ENCODE measurements at places on chromosomes 16 and 17. TPM values are rescaled to one million over a fixed set of nuclear protein-coding genes. Genes with fewer than 3 reads are reported as not detected.
A peak's percentile ranks its signal among the peaks of the same experiment; 100 is the strongest.

The C16orf89 gene
- not detected for total RNA-seq

The CRISPLD2 gene
- 11.0 TPM for total RNA-seq

The ABI3 gene
- total RNA-seq, result not detected

DNA sequence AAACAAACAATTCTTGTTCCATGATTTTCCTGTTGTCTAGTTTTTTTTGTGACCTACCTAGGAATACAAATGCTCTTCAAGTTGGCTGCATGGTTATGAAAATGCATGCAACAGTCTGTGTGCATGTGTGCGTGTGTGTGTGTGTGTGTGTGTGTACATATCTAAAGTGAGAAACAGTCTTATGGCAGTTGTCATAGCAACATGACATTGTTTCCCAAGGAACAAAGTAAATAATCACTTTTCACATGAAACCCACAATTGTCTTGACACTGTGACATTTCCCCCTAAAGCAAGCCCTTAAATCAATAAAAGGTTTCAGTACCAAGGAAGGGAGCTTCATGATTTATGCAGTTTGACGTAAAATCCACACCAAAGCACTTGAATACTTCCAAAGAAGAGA, 758.4 kb downstream of the CDH8 start:
- H3K36me3 ChIP-seq, result no peaks in the 10 kb centered on the region
- DNase-seq, result no peak
- H3K27ac ChIP-seq, result no peak overlapping the region
- peaks cover 13% of the 10 kb centered on the region for H3K4me1 ChIP-seq
- no peak overlapping the region for H3K4me3 ChIP-seq

DNA sequence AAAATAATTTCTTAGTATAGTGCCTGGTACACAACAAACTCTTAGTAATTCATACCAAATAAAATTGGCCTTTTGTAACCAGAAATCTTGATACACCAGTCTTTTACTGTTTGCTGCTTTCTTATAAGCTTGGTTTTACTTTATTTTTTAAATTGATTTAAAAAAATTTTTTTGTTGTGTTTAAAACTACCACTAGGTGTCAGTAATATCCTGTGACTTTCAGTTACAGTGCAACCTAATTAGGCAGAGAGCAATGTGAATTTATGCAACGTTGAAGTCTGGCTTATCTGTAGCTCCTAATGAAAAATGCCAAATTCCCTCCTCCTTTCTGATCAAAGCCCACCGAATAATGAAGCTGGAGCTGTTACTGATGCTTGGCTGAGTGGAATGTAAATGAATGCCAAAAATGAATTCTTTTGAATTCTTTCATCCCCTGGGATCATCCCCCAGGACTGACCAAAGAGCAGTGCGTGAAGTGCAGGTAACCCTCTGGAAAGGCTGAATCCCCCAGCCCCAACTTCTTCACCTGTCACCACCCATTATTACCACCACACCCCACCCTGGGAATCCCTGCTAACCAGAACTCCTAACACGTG, 3.8 kb downstream of the ERCC4 start:
- H3K4me1 ChIP-seq, result peaks cover 29% of the 10 kb centered on the region
- no peak overlapping the region for H3K27ac ChIP-seq
- no peak overlapping the region for H3K4me3 ChIP-seq
- H3K36me3 ChIP-seq, result peaks cover 5% of the 10 kb centered on the region
- no peak for DNase-seq

DNA sequence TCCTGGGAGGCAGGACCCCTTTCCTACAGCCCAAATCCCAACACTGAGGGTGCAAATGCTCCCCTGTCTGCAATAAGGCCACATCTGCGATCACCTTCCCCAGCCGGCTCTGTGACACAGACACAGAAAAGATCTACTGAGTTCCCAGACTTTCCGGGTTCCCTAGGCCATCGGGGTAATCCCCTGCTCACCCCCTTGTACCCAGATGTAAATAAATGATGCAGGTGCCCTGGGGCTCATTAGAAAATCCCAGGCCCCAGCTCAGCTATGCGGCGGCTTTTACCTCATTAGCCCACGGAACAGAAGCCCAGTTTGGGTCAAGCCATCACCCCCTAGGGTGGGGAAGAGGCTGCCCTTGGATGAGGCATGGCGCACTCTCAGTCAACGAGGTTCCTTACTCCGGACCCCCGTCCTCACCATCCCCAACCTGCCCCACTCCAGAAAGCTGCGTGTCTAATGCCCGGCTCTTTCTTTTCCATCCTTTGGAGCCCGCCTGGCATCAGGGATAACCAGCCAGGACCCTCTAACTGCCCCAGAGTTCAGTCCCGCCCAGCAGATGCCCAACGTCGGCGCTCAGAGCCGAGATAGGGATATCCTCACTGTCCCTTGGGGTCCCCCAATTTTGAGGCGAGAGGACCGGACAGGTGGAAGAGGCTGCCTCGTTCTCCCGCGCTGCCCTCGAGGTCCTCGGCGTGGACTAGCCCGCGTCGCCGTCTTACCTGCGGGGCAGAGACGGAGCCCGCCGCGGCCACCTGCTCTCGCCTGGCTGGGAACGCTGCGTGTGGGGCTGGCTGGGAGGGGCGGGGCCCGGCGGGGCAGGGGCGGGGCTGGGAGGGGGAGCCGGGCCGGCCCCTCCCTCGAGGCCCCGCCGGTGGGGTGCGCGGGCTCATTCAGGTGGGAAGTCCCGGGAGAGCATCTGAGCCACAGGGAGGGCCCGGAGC, at the start of gene ZNF385C:
ZNF385C (minus strand) TSS at position 783 of the 941 bp plus-strand sequence. CDS start 35,417 bp downstream, outside the sequence.
- H3K27me3 ChIP-seq, result peaks cover 75% of the 10 kb centered on the region
- H3K4me1 ChIP-seq, result no peaks in the 10 kb centered on the region
- no peak within 1 kb of the TSS for H3K4me3 ChIP-seq

DNA sequence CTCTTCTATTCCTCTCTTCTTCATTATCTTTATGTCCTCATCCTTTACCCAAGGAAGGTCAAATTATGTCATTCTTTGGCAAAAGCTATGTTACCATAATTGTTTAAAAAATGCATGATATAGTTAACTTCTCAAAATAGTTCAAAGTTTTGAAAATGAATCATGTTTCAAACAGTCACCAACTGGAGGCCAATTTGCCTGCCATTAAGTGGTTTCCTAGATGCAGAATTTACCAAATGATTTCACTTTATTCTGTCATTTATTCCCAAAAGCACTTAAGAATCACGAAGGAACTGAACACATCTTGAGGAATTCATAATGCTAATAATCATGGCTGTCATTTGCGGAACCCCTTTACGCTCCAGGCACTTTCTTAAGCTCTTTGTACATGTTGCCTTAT, 190.9 kb upstream of the CDH11 start:
- no peaks in the 10 kb centered on the region for H3K4me1 ChIP-seq
- no peak overlapping the region for H3K27ac ChIP-seq
- no peaks in the 10 kb centered on the region for H3K36me3 ChIP-seq
- peaks cover 9% of the 10 kb centered on the region for H3K27me3 ChIP-seq
- DNase-seq, result no peak

- H3K27me3 ChIP-seq, result no peaks in the 10 kb centered on the region
- DNase-seq, result no peak
- no peaks in the 10 kb centered on the region for H3K4me1 ChIP-seq
- H3K36me3 ChIP-seq, result peaks cover 12% of the 10 kb centered on the region
- H3K4me3 ChIP-seq, result no peak overlapping the region
- H3K27ac ChIP-seq, result no peak overlapping the region
Measured at GRCh38 chr17:64575431-64575830, 68.7 kb downstream of the CEP95 start.

GRCh38 chr16:56387396-56387795, 37.9 kb downstream of the AMFR start:
- DNase-seq, result no peak
- peaks cover 7% of the 10 kb centered on the region for H3K4me1 ChIP-seq
- no peak overlapping the region for H3K4me3 ChIP-seq
- H3K36me3 ChIP-seq, result peaks cover 50% of the 10 kb centered on the region
- H3K27me3 ChIP-seq, result no peaks in the 10 kb centered on the region

The FTSJ3 gene
- total RNA-seq, result 49.0 TPM

- peaks cover 27% of the 10 kb centered on the region for H3K27me3 ChIP-seq
- peak overlapping the region; percentile 62 for H3K27ac ChIP-seq
- H3K4me1 ChIP-seq, result peaks cover 10% of the 10 kb centered on the region
- peak; percentile 54 for DNase-seq
- peak overlapping the region; percentile 63 for H3K4me3 ChIP-seq
- H3K36me3 ChIP-seq, result no peaks in the 10 kb centered on the region
Measured at GRCh38 chr16:1331712-1332617, 1.5 kb upstream of the BAIAP3 start.

- H3K4me1 ChIP-seq, result no peaks in the 10 kb centered on the region
- peak; percentile 38 for DNase-seq
- no peak overlapping the region for H3K27ac ChIP-seq
- H3K27me3 ChIP-seq, result peaks cover 21% of the 10 kb centered on the region
Measured at GRCh38 chr16:84836234-84836647, 16.5 kb downstream of the CRISPLD2 start.

DNA sequence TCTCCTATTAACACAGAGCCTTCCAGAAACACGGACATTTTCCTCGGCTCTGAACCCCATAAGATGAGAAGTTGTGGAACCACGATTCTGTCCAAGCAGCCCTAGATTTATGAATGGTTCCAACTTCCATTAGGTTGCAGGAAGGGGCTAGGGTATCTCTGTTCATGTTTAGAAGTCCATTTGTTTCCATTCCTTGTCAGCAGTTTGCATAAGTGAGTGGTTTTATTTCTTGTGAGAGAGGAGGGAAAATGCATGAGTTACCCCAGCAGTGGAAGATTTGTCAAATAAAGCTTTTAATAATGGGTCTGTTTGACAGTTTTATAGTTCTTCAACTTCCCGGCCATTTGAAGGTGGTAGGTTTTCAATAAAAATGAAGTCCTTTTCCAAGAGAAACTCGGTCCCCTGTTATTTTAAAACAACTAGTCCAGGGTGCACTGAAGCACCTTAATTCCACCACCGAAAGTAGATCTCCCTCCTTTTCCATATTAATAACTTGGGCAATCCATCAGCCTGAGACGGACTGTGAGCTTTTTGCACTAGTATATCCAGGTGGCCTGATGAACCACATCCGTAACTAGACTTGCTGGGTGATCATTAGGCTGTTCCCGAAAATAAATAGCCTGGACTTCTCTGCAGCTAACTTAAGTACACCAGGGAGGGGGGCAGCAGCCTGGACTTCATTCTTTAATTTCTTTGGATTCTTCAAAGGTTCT, 181.3 kb downstream of the TMEM114 start:
- no peak for DNase-seq
- peaks cover 7% of the 10 kb centered on the region for H3K27me3 ChIP-seq
- H3K27ac ChIP-seq, result no peak overlapping the region

All from progenitor cell of endocrine pancreas (in vitro differentiated cells).